CD8-positive, alpha-beta memory T cell (primary cell): ENCODE measurements at places on chromosomes 16 and 17. TPM values are rescaled to one million over a fixed set of nuclear protein-coding genes. Genes with fewer than 3 reads are reported as not detected.

The GRAPL gene
- 3.7 TPM for total RNA-seq

The PLEKHH3 gene
- total RNA-seq, result 0.38 TPM

The CHST4 gene
- total RNA-seq, result not detected

- H3K4me3 ChIP-seq, result no peak overlapping the region
- H3K27me3 ChIP-seq, result no peaks in the 10 kb centered on the region
- H3K27ac ChIP-seq, result no peak overlapping the region
- no peaks in the 10 kb centered on the region for H3K36me3 ChIP-seq
- no peaks in the 10 kb centered on the region for H3K4me1 ChIP-seq
- no peak for DNase-seq
Measured at GRCh38 chr16:60727851-60728250, 1308.4 kb downstream of the CDH8 start.

GRCh38 chr16:89593841-89594240 lies 18.3 kb downstream of the CPNE7 start:
- H3K27ac ChIP-seq, result no peak overlapping the region
- peak overlapping the region; percentile 40 for H3K4me3 ChIP-seq

DNA sequence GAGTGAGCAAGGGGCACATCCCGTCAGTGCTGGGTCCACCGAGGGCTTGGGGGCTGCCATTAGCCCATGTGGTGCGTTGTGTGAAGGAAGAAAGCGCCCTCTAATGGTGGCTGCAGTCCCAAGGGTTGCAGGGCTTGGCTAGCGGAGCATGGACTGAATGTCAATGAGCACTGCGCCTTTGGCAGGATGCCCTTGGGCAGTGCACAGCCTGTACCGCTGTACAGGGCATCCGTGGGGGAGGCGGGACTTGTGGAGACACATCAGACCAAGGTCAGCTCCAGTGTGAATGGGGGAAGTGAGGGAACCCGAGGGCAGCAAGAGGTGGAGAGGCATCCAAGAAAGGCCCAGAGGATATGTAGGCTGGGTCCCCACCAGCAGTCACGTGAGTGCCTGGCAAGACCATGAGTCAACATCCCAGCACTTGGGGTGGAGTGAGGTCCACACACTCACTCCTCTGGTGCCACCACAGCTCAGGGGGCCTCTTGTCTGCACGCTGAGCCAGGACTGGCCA lies 75.5 kb upstream of the MED9 start:
- H3K4me3 ChIP-seq, result no peak overlapping the region
- H3K27me3 ChIP-seq, result no peaks in the 10 kb centered on the region
- DNase-seq, result no peak
- no peaks in the 10 kb centered on the region for H3K36me3 ChIP-seq
- H3K27ac ChIP-seq, result no peak overlapping the region
